Fibroblast of the aortic adventitia (primary cell): ENCODE measurements at places on chromosomes 12 and 14. TPM values are rescaled to one million over a fixed set of nuclear protein-coding genes. Genes with fewer than 3 reads are reported as not detected.

Gene KRT72
- not detected in 2 replicates for total RNA-seq

Gene MSRB3
- total RNA-seq: 36.8 and 55.1 TPM in 2 replicates

Gene CACNA2D4
- total RNA-seq: 0.08 and 0.27 TPM in 2 replicates

Gene SYNE3
- total RNA-seq: 19.3 and 63.4 TPM in 2 replicates
